ENCODE measurements at places on chromosomes 7 and 10.

DNA sequence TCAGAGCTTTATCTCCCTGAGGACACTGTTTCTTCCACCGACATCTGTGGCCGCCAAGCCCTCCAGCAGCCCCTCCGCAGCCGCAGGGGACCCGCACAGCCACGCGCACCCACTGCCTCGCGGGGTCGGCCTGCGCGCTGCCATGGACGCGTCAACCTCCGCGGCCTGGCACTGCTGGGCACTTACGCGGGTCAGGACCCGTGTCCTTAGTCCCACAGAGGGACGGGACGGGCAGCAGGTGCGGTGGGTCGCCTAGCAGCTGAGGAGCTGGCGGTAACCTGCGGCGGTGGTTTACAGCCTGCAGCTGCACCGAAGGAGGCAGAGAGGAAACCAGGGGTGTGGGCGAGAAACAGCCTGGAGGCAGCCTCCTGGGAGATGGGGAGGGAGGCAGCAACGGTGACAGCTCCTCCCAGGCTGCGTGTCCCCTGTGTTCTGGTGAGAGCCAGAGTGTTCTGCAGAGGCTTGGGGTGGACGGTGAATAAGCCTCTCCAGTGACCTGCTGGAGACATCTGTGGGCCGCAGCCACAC, 61.3 kb downstream of the SEC61G start:
- no peak for DNase-seq

DNA sequence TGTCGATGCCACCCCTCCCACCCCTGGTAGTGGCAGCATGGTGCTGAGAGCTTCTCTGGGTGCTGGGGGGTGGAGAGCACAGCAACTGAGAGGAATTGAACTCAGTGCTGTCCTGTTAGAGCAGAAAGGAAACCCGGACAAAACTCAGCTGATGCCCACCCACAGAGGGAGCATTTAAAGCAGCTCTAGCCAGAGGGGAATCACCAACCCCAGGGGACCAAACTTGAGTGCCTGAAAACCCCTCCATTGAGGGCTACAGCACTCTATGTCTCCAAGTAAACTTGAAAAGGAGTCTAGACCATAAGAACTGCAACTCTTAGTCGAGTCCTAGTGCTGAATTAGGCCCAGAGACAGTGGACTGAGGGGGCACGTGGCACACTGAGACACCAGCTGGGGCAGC, 16.8 kb upstream of the FOXI2 start:
- DNase-seq, result no peak

- DNase-seq, result no peak
Measured at GRCh38 chr7:29335188-29336083, 140.9 kb downstream of the CHN2 start.

GRCh38 chr10:58513188-58514110, 777 bp downstream of the BICC1 start:
- DNase-seq, result no peak

- DNase-seq, result peak; percentile 74
Measured at GRCh38 chr7:121901026-121901425, 28.1 kb downstream of the PTPRZ1 start.

DNA sequence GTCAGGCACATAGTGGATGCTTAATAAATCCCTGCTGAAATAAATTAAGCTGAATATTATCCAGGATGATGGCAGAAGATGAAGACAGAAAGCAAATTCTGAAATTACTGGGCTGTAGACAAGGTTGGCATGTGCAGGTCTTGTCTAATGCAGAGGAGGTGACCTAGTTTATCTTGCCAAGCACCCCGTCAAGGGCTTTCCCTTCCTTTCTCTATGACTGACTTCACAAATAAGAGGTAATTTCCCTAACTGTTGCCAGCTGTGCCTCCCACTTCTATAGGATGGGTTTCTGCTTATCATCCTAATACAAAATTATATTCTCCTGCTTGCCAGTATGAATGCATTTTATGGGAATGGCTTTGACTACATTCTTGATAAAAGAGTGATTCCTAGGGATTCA, 38.0 kb downstream of the LHFPL3 start:
- no peak for DNase-seq

GRCh38 chr10:131214521-131215244, 96.8 kb downstream of the TCERG1L start:
- no peak for DNase-seq

DNA sequence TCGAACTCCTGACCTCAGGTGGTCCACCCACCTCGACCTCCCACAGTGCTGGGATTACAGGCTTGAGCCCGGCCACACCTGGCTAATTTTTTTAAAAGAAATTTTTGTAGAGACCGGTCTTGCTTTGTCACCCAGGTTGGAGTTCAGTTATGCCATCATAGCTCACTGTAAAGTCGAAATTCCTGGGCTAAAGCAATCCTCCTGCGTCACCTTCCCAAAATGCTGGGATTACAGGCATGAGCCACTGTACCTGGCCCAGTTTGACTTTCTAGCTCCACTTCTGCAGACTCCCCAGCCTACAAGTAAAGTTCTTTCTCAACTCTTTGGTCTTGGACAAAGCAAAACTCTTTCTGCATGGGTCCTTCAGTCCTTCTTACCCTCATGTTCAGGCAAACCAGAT, 214.1 kb downstream of the SKIDA1 start:
- no peak for DNase-seq

DNA sequence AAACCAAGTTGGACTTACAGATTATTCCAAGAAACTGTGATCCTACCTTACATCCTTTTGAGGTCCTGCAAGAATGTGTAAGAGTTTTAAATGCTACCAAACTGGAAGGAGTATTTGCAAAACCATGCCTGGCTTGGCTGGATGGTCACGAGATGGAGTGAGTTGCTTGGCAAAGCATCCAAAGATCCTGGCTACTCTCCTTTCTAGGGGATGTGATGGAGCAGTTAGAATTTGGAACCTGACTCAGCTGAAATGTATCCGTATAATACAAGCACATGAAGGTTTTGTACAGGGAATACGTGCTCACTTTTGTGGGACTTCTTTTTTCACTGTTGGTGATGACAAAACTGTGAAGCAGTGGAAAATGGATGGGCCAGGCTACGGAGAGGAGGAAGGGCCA, 13.3 kb upstream of the SYPL1 start:
- DNase-seq, result no peak

- no peak for DNase-seq
Measured at GRCh38 chr10:28300027-28300426, 2.8 kb downstream of the MPP7 start.

DNA sequence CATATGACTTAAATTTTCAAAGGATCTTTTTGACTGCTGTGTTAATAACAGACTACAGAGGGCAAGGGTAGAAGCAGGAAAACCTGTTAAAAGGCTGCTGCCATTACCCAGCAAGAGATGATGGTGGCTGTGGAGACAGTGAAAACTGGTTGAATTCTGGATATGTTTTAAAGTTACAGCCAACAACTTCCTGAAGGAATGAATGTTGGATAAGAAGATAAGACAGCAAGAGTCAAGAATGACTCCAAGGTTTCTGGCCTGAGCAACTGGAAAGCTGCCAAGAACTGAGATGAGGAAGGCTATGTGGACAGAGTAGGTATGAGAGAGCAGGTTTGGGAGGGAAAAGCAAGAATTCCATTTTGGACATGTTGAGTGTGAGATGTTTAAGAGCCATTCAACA, 19.1 kb downstream of the CNOT4 start:
- no peak for DNase-seq

DNA sequence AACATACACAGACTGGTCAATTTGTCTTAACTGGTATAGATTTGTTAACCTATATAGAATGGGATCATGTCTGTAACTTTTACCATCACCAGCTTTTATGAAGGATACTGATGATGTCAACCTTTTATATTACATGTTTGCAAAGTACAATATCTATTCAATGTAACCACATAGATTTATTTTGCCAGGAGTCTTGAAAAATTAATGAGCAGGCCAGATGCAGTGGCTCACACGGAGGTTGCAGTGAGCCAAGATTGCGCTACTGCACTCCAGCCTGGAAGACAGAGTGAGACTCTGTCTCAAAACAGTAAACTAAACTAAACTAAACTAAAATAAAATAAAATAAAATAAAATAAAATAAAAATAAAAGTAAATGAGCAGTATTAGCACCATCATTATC, 30.0 kb upstream of the PARD3 start:
- no peak for DNase-seq

DNA sequence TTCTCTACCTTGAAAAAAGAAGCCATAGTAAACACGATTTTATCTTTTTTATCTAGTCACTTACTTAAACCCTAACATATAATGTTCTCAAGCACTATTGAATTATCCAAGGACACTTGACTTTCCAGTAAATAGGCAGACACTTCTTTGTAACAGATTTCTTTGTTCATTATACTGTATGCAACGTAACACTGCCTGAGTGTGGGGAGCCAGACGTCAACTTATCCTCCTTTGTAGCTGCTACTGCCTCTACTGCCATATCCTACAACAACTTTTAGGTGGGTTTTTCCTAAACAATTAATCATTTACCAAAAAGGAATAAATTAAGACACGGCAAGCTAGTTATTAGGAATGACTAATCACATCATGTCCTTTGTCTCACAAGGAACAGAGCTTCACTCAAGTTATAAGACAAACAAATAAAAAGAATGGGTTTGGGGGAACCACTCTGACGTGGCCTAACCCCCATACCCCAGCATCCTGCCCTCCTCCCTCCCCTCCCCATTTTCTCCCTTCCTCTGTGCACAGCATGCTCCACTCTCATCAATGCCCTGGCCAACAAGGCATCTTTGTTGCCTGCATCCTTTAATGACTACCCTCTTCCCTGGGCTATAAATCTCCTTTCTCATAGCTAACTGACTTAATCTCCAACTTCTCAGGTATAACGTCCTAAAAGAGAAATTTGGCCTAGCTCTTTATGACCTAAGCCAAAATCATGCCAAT, 43.3 kb downstream of the DOCK4 start:
- DNase-seq, result no peak

GRCh38 chr10:32540691-32541470, 94.9 kb downstream of the CCDC7 start:
- DNase-seq, result no peak

GRCh38 chr7:158811461-158811860, 17.8 kb downstream of the ESYT2 start:
- no peak for DNase-seq

GRCh38 chr10:114427124-114427852, 23.0 kb upstream of the AFAP1L2 start:
- DNase-seq, result no peak

DNA sequence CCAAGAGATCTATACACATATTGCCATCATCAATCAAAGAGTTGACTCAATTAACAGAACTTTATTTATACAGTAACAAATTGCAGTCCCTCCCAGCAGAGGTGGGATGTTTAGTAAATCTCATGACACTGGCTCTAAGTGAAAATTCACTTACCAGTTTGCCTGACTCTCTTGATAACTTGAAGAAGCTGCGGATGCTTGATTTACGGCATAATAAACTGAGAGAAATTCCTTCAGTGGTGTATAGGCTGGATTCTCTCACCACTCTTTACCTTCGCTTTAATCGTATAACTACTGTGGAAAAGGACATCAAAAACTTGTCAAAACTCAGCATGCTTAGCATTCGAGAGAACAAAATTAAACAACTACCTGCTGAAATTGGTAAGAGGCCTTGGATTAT, 45.3 kb downstream of the SHOC2 start:
- no peak for DNase-seq

DNA sequence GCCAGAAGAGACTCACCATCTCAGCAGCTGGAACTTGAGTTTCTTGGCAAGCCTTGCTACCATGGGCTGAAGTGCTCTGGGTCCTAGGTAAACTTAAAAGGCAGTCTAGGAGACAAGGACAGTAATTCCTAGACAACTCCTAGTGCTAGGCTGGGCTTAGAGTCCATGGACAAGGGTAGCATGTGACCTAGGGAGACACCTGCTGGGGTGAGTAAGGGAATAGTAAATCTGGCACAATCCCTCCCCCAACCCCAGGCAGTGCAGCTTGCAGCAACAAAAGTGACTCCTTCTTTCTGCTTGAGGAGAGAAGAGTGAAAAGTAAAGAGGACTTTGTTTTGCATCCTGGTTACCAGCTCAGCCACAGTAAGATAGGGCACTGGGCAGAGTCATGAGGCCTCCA, 316.5 kb upstream of the IMMP2L start:
- DNase-seq, result no peak

DNA sequence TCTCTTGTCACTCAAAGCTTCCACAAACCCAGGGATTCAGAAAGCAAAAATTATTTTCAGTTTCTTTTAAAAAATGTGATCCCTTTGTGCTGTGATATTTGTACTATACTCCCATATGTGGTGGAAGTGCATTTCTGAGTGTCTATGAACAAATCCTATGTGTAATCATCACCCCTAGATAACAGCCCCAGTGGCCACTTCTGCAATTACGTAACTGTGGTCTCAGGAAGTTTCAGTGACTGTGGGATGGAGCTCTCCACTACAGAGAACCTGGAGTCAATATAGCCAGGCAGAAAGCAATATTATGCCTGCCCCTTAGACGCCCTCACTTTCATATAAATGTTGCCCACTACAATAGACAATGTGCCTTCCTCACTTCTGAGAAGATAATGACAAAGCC, 1101.7 kb upstream of the GHITM start:
- no peak for DNase-seq

DNA sequence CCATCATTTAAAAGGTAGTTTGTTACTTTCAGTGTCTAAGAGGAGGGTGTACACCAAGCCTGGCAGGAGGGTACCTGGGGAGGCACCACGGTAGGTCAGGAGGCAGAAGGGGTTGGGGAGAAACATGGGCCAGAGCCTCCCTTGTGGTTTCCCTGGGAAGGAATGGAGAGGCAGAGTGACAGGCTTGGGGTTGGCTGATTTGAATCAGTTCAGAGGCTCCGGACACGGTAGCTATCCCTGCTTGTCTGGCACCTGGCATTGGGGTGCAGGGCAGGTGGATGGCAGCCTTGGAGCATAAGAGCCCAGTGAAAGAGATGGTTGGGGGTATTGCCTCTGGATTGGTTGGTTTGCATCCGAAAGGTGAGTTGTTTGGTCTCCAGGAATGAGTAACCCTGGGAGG, 30.2 kb upstream of the PFKP start:
- DNase-seq, result no peak

DNA sequence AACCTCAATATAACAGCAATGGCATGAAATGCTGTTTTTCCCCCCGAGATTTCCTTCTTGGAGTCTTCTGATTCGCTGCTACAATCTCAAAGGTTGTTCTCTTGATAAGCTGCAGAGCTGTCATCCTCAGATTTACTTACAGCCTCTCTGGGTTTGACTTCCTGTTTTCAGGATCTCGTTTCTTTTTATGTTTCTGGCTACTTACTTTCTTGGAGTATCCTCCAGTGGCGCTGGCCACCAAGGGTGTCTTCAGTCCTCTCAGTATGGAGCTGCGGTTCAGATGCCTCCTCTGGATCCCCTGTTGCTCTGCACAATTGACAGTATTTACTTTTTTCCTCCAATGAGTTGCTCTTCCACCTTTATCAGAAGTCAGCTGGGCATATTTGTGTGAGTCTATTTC, 152.0 kb upstream of the TMEM72 start:
- DNase-seq, result no peak

- DNase-seq, result no peak
Measured at GRCh38 chr7:26397332-26397731, 105.7 kb downstream of the SNX10 start.

DNA sequence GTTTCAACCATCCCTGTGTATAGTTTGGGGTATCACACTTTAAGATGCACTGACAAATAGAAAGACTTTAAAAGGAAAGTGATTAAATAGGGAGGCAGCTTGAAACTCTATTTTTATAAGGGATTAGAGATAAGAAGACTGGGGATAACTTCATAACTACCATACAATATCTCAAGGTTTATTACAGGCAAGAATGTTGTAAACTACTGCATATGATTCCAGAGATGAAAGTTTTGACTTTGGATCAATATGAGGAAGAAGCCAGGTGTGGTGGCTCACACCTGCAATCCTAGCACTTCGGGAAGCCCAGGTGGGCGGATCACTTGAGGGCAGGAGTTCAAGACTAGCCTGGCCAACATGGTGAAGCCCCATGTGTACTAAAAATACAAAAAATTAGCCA, 96.1 kb downstream of the DNAJC1 start:
- no peak for DNase-seq

GRCh38 chr7:113731571-113731970, 187.2 kb downstream of the PPP1R3A start:
- no peak for DNase-seq
